Activated naive CD4-positive, alpha-beta T cell (primary cell): ENCODE measurements at places on chromosomes 11 and 22.

DNA sequence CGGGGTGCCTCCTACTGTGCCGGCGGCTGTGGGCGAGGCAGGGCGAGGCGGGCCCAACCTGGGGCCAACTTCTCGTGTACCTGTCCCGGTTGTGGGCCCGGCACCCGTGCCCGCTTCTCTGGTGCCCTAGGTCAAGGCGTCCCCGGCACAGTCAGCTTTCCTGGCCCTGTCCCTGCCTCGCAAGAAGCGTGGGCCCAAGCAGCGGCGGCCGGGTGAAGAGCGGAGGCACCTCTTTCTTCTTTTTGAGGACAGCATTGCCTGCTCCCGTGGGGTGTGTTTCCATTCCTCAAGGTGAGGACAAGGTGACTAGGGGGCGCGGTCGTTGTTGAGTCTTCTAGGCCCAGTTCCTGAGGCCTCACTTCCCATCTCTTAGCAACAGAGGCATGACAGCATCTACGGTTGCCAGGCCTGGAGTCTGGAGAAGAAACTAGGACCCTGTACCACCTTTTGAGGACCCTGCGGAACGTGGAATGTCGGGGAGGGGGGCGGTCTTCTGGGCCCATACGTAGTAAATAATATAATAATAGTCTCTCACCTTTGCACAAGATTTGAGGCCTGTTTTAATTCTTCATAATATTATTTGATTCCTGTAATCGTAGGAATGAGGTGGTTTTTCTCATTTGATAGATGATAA is 418 bp downstream of the ACO2 start:
- no peak for DNase-seq

- no peak for DNase-seq
Measured at GRCh38 chr22:29253561-29254285, 14.1 kb downstream of the RHBDD3 start.

DNA sequence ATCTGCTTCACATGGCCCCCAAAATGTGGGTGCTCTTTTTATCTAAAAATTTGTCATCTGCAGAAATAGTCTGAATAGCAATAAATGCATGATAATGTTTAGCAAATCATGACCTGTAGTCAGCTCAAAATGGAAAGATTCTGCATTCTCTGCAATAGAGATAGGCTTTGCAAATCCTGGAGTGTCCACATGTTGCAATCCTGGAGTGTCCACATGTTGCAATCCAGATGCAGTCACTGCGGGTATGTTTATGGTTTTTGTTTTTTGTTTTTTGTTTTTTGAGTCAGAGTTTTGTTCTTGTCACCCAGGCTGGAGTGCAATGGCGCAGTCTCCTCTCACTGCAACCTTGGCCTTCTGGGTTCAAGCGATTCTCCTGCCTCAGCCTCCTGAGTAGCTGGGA is 20.2 kb upstream of the LRRC32 start:
- DNase-seq: no peak

DNA sequence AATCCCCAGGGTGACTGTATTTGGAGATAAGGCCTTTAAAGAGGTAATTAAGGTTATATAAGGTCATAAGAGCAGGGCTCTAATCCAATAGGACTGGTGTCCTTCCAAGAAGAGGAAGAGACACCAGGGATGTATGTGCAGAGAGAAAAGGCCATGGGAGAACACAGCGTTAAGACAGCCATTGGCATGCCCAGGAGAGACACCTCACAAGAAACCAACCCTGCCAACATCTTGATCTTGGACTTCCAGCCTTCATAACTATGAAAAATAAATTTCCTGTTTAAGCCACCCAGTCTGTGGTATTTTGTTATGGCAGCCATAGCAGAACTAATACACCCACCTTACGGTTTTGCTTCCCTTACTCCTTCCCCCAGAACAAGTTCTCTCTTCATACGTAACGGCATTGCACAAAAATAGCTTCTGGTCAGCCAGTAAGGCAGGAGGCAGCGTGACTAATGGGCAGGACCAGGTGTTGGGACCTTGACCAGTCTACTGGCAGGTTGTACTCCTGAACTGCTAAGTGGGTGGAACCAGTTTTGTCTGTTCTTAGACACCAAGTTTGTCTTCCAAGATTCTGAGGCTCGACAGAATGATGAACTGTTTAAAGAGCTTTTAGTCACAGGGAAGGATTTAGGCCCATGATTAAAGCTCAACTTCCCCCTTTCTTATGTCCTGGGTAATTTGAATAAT is 31.9 kb upstream of the UPB1 start:
- DNase-seq: no peak

GRCh38 chr11:47156333-47156732 is 20.3 kb downstream of the ARFGAP2 start:
- no peak for DNase-seq

- no peak for DNase-seq
Measured at GRCh38 chr11:82995754-82996398, 75.8 kb downstream of the RAB30 start.
